ENCODE measurements at places on chromosomes 12 and 14. TPM values are rescaled to one million over a fixed set of nuclear protein-coding genes. Genes with fewer than 3 reads are reported as not detected.

GRCh38 chr14:95058491-95058890 is 98.8 kb downstream of the DICER1 start:
- H3K36me3 ChIP-seq, result no peaks in the 10 kb centered on the region
- H3K27me3 ChIP-seq, result no peaks in the 10 kb centered on the region
- no peak overlapping the region for H3K4me3 ChIP-seq
- H3K27ac ChIP-seq, result no peak overlapping the region
- no peaks in the 10 kb centered on the region for H3K4me1 ChIP-seq
- no peak for DNase-seq

- H3K36me3 ChIP-seq, result no peaks in the 10 kb centered on the region
- H3K27me3 ChIP-seq, result no peaks in the 10 kb centered on the region
- no peak overlapping the region for H3K4me3 ChIP-seq
- H3K4me1 ChIP-seq, result no peaks in the 10 kb centered on the region
- no peak overlapping the region for H3K27ac ChIP-seq
These were observed 789 bp upstream of the VWF start for GRCh38 chr12:6125310-6125608.

DNA sequence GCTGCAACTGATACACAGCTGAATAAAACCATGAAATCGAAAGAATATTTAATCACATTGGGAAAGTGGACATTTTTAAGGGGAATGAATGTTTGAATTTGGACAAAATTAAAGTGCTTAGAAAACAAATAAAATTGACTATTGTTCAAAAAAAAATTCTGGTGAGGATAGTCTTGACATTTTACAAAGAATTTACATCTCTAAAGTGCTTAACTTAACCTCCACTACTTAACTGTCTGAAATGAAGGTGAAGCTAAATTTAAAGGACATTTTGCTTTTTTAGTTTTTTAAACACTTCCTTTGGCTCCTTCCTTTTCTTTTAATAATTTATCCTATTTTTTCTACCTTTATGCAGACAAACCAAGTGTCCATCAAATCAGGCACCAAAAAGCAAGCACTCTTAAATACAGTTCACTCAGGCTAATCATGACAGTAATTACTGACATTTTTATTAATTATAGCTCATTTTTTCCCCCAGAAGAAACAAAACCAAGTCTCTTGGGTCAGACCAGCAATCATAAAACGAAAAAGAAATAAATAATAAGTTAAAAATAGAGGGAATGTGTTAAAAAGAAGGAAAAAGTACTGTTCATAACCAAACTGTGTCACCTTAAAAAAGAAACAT is 5.7 kb upstream of the CCND2 start:
- peaks cover 40% of the 10 kb centered on the region for H3K27me3 ChIP-seq
- H3K4me1 ChIP-seq, result peaks cover 9% of the 10 kb centered on the region
- H3K36me3 ChIP-seq, result no peaks in the 10 kb centered on the region
- no peak for DNase-seq

DNA sequence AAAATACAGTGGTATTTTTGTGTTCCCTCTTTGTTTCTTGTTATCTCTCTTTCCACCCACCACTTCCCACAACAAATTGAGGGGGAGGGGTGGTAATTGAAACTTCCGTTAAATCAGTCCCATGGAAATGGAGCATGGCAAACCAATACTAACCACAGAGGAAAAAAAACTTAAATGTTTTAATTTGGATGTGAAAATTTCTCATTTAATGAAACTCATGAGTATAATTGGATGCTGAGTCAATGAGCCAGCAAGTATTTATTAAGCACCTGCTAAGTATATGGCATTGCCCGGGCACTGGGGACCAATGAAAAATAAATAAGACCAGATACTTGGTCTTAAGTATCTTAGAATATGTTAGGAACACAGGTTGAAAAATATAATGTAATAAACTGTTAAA is 147.5 kb downstream of the KCNH5 start:
- no peak overlapping the region for H3K27ac ChIP-seq
- no peaks in the 10 kb centered on the region for H3K27me3 ChIP-seq
- peaks cover 9% of the 10 kb centered on the region for H3K4me1 ChIP-seq
- no peak for DNase-seq
- no peaks in the 10 kb centered on the region for H3K36me3 ChIP-seq

Gene KRT71
- total RNA-seq, result not detected

Measured in H1 (cell line).